Uterus (tissue), 4 donors: ENCODE measurements at places on chromosomes 2 and 18.

GRCh38 chr2:176193048-176193447 is 4.6 kb downstream of the HOXD1 start:
- no peak for DNase-seq

- DNase-seq: no peak
Observed at GRCh38 chr18:3148930-3149535, 70.7 kb downstream of the MYOM1 start.

DNA sequence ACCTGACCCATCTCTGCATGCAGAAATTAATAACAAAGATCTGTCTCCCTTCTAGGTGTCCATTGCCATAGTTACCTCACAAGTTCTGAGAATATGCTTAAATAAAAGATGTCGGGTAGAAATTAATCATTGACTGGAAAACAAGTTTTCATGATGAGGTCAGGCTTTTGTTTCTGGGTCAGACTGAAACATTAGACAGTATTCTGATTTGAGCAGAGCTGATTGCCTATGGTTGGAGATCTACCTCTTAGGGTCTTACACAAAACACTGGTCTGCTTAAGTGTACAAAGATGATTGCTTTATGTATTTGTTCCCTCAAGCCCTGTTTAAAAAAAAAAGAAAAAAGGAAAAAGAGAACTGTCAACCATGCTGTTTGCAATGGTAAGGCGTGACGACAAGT is 956.4 kb downstream of the CPS1 start:
- no peak for DNase-seq

DNA sequence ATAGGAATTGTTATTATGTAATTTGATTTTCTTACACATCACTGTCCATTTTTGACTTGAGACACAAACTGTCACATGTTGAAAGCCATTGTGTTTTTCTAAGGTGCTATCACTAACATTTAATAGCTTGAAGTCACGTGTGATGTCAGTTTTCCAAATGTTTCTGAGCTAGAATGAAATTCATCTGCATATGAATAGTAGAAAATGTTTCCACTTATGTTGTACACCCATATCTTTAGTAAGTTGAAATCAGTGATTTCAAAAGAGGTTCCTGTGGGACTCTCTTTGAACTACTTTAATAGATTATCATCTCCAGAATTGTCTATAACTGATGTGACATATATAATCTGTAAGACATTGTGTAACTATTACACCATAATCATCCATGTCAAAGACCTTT is 27.8 kb downstream of the ABCG5 start:
- DNase-seq: no peak

GRCh38 chr2:72367530-72368225 is 220.0 kb upstream of the CYP26B1 start:
- no peak for DNase-seq

DNA sequence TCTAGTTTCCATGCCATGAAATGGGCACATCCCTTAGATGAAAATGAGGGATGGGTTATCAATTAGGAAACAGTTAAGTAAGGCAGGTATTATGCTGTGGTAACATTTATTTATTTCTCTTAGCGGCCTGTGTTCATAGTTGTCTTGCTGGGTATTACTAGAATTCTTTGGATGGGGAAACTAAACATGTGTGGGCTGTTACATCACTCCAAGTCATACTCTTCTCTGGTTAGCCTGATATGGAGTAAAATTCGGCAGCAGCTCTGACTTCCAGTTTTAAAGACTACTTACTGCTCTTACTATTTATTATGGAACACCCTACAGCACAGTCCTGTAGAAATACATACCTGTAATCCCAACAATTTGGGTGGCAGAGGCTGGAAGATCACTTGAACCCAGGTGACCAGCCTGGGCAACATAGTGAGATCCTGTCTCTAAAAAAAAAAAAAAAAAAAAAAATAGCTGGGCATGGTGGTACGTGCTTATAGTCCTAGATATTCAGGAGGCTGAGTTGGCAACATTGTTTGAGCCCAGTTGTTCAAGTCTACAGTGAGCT is 33.1 kb upstream of the RASGRP3 start:
- DNase-seq: no peak

- DNase-seq: no peak
Observed at GRCh38 chr2:99593692-99594427, 104.0 kb upstream of the REV1 start.

GRCh38 chr2:10120877-10121574 is 1.5 kb upstream of the RRM2 start:
- no peak for DNase-seq

DNA sequence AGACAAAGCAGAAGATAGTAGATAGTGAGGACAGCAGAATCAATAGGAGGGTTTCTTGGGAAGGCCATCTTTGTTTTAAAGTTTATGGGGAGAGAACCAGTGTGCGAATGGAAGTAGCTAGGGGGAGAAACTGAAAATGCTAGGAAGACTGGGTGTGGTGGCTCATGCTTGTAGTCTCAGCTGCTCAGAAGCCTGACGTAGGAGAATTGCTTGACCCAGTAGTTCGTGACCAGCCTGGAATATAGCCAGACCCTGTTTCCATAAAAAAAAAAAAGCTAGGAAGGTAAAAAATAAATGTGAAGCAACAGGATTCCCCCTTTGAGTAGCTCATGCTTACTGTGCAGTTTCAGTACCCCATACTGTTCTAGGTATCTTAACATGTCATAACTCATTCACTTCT is 19.2 kb upstream of the DRC1 start:
- DNase-seq: no peak

DNA sequence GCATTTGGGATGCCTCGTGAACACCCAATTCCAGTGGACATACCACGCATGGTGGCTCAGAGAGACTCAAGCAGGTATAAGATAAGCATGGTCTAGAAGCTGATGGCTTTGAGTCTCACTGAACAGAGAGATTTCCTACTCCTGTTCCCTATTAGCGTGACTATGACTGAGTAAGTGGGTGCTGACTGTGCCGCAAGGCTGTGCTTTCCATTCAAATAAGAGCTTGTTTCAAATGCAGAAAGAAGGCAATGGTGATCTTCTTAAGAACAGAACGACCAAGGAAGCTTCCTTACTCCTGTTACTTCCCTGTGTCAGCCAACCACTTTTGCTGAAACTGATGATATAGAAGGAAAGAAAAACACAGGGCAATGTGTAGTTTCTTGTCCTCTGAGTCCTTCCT is 63.5 kb upstream of the IGFBP2 start:
- no peak for DNase-seq

GRCh38 chr2:33215299-33215698 is 261.1 kb upstream of the RASGRP3 start:
- peak; percentile 36 for DNase-seq

DNA sequence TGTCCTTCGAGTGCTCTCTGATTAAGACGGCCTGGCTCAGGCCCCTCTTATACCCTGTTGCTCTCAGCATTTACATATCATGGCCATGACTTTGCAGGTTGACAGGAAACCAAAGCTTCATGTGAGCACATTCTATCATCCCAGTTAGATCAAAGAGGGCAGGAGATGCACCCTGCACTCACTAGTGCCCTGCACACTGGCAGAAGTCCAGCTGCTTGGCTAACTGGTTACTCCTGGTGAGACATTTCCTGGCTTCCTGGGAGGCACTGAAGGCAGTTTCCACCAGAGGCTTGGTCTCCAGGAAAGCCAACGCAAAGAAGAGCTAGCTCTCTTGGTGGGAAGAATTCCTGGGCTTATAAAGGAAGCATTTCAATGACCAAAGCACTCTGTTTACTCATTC is 66.3 kb downstream of the LIPG start:
- no peak for DNase-seq

DNA sequence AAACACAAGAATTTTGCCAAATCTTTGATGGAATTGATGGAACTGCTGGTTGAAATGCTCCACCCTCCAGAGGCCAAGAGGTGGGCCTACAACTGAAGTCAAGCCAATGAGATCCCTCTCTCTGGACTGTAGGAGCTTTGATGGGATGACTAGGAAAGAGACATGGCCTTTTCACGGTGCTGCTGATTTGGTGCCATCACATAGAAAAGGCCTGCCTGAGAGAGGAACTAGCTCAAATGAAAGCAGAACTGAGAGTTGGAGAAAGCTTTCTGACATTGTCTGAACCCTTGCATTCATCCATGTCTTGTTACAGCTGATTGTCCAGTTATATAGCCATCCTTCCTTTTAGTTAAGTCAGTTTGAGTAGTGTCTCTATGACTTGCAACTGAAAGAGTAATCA is 283.8 kb upstream of the LYPD1 start:
- DNase-seq: no peak

- DNase-seq: no peak
Observed at GRCh38 chr2:88019985-88020384, 3.6 kb upstream of the RNU2-63P start.

DNA sequence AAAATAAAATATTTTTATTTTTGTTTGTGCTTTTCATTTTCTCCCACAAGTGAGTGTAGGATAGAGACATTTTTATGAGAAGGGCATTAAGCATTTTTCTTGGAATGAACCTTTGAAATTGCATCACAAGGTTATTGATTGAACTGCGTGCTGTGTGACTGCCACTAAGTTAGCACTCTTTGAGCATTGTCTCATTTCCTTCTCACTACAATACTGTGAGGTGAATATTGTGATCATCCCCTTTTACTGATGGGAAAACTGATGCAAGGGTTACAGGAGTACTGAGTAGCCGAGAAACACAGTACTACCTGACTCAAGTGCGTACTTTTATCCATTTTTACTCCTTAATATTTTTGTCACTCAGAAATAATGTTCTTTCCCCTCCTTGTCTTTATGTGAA is 2.0 kb downstream of the NBEAL1 start:
- DNase-seq: no peak

DNA sequence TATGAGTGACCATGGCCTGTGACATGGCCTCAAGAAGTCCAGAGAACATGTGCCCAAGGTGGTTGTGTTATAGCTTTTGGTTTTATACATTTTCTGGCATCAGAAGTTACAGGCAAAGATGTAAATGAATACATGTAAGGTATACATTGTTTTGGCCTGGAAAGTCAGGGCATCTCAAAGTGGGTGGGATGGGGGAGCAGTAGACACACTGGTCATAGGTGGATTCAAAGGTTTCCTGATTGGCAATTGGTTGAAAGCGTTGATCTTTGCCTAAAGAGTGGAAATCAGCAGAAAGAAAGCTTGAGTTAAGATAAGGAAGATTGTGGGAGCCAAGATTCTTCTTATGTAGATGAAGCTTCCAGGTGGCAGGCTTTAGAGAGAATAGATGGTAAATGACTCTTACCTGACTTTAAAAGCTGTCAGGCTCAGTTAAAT is 62.1 kb upstream of the DYNAP start:
- no peak for DNase-seq

DNA sequence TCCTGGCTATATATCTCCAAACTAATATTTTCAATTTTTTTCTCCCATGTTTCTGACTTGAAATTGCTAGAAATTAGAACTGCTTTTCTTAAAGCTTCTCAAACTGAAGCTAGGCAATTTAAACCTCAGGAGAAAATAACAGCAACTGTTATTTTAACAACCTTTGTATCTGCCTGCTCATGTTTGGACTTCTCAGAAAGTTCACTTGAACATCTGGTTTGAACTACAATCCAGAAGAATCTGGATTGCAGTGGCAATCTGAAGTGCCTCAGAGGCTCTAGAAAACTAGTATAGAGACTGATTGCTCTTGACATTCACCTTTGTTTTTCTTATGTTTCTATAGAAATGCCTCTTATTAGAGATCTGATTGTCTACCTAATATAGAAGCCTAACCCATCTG is 64.1 kb downstream of the STAT4 start:
- no peak for DNase-seq

- DNase-seq: peak; percentile 86
Observed at GRCh38 chr2:38076152-38076709, 280 bp upstream of the CYP1B1 start.

DNA sequence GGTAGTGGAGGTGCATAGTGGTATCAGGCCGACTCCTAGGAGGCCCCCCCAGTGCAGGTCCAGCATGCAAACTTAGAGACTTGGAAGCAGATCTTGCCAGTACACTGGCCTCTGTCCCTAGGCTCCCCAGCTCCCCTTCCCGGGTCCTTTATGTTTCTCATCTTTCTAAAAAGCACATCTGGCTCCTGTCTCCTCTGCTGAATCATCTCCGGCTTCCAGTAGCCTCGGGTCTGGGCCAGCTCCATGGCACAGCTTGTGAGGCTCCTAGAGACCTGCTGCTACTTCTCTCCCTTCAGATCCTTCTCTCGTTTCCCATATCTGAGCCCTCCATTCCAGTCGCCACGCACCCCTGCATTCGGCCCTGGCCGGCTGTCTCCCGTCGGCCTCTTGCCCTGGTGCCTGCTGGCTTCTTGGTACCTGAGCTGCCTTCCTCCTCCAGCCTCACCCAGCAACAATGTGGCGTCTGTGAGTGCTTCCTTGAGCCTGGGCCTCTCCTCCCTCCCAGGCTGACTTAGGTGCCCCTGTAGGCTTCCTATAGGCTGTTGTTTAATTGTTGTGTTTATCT is 6.6 kb downstream of the TRAF3IP1 start:
- DNase-seq: no peak

- no peak for DNase-seq
Observed at GRCh38 chr2:942775-943460, 7.7 kb upstream of the SNTG2 start.

- peak; percentile 80 for DNase-seq
Observed at GRCh38 chr18:34707670-34708069, 2.4 kb upstream of the DTNA start.

DNA sequence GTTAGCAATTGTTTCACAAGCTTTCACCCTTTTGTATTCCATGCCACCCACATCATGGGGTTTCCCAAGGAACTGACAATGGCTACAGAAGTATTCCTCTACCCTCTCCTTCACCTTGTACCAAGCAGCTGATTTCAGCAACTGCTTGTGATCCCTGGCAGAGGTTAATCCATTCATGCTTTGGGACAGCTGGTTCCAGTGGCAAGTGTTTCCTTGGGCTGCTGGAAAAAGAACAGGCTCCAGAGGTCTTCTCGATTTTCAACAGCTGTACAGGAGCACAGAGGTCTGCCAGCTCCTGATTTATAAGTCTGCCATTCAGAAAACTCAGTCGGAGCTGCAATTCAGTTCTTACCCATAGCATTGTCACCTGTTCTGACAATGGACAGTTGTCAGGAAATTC is 239.2 kb upstream of the CWC22 start:
- no peak for DNase-seq

DNA sequence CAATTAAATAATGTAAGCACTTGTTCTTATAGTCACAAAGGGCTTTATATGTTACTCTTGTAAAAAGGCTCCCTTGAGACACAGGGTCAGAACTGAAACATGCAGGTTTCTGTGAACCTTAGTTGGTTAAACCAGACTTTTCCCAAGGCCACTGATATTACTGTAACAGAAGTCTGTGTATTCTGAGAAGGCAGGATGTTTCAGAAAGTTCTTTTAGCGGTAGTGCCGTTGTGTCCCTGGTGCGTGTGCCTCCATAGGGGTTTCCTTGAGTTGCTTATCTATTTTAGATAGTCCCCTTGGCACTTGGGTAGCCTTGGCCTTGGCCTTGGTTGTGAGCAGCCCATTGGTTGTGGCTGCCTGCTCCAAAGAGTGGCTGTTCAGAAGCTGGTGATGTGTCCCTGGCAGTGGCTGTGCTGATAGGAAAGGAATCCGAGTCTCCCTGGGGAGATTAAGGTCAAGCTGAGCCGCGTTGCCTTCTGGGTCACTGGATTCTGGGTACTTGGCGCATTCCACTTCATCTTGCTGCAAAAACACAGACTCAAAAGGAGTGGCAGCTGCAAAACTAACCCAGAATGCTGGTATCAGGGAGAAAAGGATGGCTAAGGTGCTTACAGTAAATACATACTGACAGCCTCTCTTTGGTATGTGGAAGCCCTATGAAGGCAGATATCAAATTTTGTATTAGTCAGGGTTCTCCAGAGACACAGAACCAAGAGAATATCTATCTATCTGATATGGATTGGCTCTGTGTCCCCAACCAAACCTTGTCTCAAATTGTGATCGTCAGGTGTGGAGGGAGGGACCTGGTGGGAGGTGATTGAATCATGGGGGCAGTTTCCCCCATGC is 69.7 kb downstream of the FHOD3 start:
- DNase-seq: no peak
